CD4-positive, alpha-beta T cell treated with Interleukin-4 for 4 hours (primary cell): ENCODE measurements at places on chromosomes 11 and 22.

- peak; percentile 18 for DNase-seq
These were observed 1.7 kb downstream of the ZBED4 start for GRCh38 chr22:49855251-49855911.

- no peak for DNase-seq
These were observed 159.9 kb upstream of the GRK3 start for GRCh38 chr22:25404556-25404927.

DNA sequence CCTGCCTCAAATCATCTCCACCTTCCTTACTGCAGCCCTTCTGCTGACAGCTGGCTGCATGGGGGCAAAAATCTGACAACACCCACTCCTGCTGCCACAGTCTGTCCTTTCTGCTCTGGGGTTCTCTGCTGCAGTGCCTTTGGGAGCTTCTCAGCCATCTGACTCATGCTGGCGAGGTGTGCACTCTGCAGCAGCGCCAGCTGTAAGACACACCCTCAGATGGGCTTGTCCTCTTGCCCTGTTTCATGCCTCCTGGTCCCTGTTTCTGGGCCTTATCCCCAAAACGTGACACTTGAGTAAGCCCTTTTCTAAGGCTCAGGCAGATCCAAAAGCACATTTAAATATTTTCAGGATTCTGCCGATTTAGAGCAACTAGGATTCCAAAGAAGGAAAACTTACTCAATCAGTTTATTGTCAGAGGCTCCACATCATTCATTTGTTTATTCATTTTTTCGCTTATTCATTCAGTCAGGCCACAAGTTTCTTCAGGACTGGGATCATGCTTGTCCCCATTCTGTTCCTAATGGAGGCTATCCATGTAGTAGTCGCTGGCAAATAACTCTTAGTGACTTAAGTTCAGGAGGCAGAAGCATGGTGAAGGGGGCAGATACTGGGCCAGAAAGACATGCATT lies 60.2 kb downstream of the SMIM38 start:
- DNase-seq, result no peak

GRCh38 chr11:76803023-76803422 lies 19.9 kb downstream of the TSKU start:
- DNase-seq, result no peak

DNA sequence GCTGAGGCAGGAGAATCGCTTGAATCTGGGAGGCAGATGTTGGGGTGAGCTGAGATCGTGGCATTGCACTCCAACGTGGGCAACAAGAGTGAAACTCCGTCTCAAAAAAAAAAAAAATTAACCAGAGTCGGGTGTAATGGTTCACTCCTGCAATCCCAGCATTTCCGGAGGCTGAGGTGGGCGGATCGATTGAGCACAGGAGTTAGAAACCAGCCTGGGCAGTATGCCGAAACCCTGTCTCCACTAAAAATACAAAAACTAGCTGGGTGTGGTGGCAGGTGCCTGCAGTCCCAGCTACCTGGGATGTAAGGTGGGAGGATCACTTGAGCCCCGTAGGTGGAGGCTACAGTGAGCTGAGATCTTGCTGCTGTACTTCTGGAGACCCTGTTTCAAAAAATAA lies 1.5 kb downstream of the RANGAP1 start:
- no peak for DNase-seq

DNA sequence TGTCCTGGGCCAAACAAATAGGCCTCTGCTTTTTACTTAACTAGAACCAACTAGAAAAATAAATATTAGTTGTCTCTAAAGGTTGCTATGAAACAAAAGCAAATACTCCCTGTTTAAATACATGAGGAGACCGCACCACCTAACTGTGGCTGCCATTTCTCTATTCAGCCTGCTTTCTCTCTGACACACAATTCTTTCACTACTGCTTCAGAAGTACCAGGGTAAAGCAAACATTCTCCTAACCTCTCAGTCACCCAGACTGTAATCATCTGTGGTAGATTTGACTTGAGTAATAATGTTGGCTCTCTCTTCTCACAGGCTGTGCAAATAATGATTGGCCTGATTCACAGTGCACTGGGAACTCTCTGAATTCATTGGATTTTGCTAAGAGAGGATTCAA lies 41.0 kb upstream of the MS4A8 start:
- DNase-seq, result no peak

DNA sequence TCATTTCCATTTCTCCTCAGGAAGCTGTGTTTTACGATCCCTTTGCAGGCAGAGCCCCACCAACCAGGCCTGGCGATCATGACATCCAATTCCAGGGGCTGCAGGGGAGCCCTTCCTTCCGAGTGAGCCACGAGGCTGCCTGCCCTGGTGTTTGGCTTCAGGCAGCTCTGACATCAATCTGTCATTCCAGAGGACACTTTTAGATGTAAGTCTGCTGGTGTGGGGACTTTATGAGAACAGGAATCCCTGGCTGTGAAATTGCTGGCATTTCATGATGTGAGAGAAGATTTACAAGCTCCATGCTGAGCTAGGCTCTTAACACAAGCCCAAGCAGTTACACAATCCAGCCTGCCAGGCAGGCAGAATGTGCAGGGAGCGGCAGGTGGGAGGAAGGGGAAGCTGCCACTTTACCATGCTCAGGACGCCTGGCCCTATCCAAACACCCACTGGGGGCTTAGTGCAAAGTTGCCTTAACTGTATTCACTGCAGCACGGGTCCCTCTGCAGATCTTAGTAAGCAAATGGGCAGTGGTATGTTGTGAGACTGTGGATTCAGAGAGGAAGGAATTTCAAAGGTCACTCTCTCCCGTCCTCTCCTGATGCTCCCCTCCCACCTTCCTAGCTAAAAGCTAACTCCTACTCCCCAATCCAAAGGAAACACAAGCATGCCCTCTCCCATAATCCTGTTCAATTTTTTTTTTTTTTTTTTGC lies 43.4 kb upstream of the MICAL2 start:
- DNase-seq, result no peak

GRCh38 chr11:47477323-47477722 lies 28.4 kb upstream of the RAPSN start:
- no peak for DNase-seq
